Hematopoietic multipotent progenitor cell treated with erythropoietin and hydrocortisone succinate and interleukin-3 and kit ligand, for 6 days (in vitro differentiated cells): ENCODE measurements at places on chromosomes 1 and 21.

DNA sequence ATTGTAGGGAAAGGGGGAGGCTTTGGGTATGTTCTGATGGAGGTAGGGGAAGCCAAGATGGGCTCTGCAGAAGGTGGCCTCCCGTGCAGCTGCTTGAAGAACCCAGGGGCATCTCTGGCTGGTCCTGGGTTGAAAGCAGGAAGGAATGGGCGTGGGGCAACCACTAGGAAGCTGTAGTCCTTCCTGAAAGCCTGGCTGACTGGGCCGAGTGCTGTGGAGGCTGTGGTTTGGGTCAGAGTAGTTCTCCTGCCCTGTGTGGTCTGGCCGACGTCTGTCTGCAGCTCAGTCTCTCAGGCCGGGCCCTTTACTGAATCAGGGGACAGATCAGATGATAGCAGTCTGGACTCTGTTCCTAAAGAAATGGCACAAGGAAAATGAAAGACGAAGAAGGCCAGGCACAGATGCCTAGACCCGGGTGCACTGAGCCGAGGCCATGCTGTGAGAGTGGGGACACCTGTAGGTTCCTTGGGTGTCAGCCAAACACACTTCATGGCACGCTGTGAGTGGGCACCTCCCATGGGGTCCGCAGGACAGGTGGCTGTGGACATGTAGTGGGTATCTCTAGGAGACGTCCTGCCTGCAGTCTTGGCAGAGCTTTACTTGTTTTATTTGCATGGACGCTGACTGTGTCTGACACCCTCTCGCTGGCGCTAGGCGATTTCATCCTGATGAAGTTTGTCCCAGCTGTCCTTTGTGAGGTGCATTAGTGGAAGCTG lies 87.0 kb downstream of the POFUT2 start:
- peak; percentile 27 for DNase-seq

GRCh38 chr1:227317523-227318015 lies 723 bp downstream of the CDC42BPA start:
- DNase-seq: peak; percentile 71

- no peak for DNase-seq
Observed at GRCh38 chr1:116290085-116290705, 82.8 kb upstream of the ATP1A1 start.

DNA sequence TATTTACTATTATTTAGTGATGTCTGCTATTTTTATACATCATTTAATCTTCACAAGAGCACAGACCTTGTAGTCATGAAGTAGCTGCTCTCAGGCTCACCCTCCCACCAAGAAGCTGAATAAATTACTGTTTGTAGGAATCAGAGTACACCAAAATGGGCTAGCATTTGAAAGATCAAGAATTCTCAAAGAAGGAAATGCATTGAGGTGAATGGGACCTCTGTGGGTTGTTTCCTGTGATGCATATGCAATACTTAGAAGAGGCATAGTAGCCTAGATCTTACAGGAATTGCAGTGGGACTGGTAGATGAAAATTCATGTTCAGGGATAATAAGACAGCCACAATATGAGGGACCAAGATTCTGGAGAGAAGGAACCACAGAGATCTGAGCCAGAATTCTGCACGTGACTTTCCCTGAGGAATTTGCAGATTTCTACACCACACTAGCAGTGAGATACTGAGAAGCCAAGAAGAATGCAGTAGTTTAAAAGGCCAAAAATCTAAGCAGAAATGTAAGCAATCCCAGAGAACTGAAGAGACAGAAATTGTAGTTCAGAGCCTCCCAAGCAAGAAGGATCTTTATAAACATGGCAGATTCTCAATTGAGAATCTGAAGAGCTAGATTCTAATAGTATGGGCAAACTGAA lies 307.0 kb downstream of the ST6GALNAC3 start:
- no peak for DNase-seq

DNA sequence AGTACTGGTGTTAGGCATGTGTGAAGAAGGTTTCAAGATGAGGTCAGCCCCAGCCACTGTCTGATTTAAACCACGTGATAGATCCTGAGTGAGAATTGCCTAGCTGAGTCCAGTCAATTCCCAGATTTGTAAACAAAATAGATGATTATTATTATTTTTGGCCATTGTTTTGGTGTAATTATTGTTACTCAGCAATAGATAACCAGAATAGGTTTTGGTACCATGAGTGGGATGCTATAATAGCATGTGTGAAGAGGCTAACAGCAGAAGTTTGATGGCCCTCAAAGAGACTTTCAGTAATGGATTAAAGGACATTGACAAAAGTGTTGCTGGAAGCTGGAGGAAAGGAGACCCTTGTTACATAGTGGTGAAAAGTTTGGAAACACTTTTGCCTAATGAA lies 214.8 kb downstream of the BACH1 start:
- no peak for DNase-seq

DNA sequence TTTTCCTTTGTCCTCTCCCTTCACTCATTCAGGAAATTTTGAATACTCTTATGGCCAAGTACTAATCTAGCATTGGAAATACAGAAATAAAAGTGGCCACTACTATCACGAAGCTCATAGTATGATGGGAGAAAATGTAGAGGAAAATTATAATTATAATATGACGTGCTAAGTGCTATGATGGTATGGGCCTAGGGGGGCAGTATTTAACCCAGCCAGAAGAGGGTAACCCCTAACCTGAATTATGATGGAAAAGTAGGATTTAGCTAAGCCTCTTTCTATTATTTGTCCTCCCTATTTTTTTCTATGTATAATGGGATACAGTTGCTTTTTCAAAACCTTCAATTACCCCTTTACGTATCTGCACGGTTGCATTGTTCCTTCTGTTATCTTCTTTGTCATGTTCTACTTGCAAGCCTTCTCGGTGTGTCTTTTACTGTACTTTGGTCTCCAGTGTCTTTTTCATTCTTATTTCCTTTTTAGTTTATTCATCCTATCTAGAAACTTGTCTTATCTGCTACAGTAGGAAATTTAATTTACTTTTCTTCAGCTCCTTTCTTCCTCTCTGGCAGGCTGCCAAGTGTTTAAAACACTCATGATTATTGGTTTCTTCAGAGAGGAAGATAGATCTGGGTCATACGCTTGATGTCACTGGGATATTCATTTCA lies 88.8 kb upstream of the GPR52 start:
- peak; percentile 47 for DNase-seq

DNA sequence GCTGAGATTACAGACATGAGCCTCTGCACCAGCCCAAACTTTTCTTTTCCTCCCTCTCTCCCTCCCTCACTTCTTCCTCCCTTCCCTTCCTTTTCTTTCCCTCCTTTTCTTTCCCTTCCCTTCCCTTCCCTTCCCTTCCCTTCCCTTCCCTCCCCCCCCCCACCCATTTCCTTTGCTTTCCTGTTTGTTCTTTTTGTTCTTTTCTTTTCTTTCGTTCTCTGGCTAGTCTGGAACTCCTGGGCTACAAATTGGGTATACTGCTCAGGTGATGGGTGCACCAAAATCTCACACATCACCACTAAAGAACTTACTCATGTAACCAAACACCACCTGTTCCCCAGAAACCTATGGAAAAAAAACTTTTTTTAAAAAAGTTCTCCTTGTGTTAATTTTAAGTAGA lies 174.8 kb upstream of the CHODL start:
- DNase-seq: no peak

DNA sequence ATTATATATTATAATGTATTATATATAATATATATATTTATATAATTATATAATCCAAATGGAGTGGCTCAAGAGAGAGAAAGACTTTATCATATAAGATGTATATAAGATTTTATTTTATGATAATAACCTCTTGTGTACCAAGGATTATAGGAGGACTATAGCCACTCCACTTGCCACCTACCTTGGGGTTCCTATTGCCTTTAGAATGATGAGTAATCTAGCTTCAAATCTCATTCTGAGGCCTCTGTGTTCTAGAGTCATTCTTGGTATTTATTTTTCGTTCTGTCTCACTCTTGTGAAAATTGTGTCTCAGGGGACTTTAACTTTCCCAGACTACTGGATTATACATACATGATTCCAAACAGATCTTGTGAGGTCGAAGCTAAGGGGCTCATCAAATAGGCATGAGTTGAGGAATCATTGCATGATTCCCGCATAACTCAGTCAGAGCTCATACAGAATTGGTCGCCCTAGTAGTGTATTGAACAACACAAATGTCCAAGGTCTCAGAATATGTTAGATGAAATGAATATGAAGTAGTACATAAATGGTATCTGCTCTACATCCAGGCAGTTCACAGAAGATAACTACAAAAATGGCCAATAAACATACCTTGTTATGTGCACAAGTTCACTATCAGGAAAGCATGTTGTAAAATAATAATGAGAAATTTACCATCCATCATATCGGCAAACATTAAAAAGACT lies 159.5 kb upstream of the RNPC3 start:
- no peak for DNase-seq

GRCh38 chr1:172814428-172814827 lies 155.5 kb downstream of the FASLG start:
- DNase-seq: no peak
